Muscle of leg (tissue), 16 donors: ENCODE measurements at places on chromosomes 11 and 22. TPM values are rescaled to one million over a fixed set of nuclear protein-coding genes. Genes with fewer than 3 reads are reported as not detected.

DNA sequence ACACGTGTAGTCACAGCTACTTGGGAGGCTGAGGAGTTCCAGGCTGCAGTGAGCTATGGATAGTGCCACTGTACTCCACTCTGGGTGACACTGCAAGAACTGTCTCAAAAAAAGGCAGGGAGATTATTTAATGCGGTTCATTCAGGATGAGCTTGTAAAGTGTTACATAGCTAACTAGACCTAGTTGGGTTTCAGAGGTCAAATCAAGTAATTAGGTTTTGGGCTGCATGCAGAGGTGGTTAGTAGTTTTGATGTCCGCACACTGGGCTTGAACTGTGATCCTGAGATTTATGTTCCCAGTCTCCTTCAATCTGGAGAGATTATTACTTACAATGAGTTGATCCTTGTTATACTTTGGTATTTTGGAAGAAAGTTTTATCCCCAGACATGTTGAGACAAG is 2.1 kb upstream of the RBM4 start:
- DNase-seq = no peak

DNA sequence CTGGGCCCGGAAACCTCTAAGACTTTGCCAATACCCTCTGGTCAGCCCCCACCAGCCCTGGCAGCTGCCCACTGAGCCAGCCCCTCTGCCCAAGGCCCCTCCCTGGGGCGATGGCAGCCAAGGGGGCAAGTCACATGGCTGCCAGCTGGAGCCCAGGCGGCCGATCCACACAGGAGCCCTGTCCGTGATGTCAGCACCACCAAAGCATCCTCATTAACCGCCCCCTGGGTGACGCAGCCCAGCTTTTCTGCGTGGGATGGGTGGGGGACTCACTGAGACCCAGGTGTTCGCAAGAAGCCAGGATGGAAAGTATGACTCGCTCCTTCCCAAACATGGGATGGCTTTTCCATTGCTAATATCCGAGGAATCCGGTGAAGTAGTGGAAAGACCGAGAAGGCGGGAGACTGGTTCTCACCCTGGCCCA is 46.6 kb upstream of the WNT7B start:
- peak; percentile 87 for DNase-seq

GRCh38 chr11:8732748-8733241 is 50.2 kb downstream of the RPL27A start:
- peak; percentile 56 for DNase-seq

DNA sequence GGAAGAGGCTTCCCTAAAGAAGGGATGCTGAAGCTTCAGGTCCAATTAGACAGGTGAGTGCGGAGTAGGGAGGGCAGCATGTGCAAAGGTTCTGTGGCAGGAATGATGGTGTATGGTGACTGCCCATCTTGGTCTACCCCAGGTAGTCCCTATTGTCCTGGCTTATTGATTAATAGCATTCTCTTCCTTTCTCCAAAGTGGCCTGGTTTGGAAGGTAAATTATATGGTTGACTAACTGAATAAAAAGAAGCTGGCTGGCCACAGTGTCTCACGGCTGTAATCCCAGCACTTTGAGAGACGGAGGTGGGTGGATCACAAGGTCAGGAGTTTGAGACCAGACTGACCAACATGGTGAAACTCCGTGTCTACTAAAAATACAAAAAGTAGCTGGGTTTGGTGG is 230.5 kb downstream of the MIAT start:
- no peak for DNase-seq

Gene POU2AF3
- 4.6 TPM for polyA plus RNA-seq
